T-cell (primary cell): ENCODE measurements at places on chromosomes 6 and 20. TPM values are rescaled to one million over a fixed set of nuclear protein-coding genes. Genes with fewer than 3 reads are reported as not detected.

DNA sequence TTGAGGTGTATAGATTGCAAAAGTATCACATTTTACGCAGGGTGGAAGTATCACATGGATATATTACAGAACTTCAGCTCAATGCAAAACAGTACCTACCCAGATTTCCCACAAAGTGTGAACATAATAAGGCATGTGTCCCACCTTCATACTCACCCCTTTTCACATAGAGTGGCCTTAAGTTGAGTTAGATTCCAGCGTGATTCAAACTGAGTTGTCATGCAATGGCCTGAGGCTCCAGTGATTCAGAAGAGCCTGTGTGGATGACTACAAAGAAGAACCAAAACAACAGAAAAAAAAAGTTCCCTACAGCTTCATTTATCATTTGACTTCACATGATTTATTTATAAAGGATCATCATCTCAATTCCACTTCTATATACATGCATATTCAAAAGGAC lies 309.7 kb downstream of the SLC35F1 start:
- no peak overlapping the region for H3K27ac ChIP-seq
- no peaks in the 10 kb centered on the region for H3K36me3 ChIP-seq
- no peaks in the 10 kb centered on the region for H3K27me3 ChIP-seq
- no peak overlapping the region for H3K4me3 ChIP-seq

GRCh38 chr6:21748343-21749056 lies 154.9 kb downstream of the SOX4 start:
- no peaks in the 10 kb centered on the region for H3K4me1 ChIP-seq
- no peaks in the 10 kb centered on the region for H3K36me3 ChIP-seq
- no peak overlapping the region for H3K27ac ChIP-seq
- H3K4me3 ChIP-seq: no peak overlapping the region
- no peaks in the 10 kb centered on the region for H3K27me3 ChIP-seq

- no peak overlapping the region for H3K4me3 ChIP-seq
- peaks cover 6% of the 10 kb centered on the region for H3K27me3 ChIP-seq
- no peak for DNase-seq
- no peaks in the 10 kb centered on the region for H3K36me3 ChIP-seq
- no peaks in the 10 kb centered on the region for H3K4me1 ChIP-seq
Observed at GRCh38 chr6:40882323-40882997, 156.6 kb downstream of the UNC5CL start.

PPP1R16B gene
- 50.2 TPM for total RNA-seq

- H3K4me3 ChIP-seq: no peak overlapping the region
- H3K4me1 ChIP-seq: peaks cover 19% of the 10 kb centered on the region
- H3K27me3 ChIP-seq: no peaks in the 10 kb centered on the region
- no peak for DNase-seq
Observed at GRCh38 chr6:41717392-41717736, 18.0 kb downstream of the TFEB start.

DNA sequence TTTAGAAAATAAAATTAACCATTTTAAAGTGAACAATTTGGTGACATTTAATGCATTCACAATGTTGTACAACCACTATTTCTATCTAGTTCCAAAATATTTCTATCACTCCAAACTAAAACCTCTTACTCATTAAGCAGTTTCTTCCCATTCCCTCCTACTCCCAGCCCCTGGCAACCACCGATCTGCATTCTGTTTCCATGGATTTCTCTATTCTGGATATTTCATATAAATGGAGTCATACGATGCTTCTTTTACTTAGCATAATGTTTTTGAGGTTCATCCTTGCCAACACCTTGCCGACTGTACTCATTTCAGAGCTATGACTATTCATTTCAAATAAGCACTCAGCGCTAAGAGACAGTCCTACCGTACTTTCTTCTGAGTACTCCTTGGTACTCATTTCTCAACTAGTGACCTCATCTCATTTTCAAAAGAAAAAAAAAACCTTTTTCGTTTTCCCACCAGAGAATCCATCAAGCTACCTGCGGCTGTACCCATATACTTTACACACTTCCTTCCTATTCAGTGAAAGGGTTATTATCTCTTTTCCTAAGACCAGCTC lies 259.2 kb downstream of the UTRN start:
- H3K36me3 ChIP-seq: no peaks in the 10 kb centered on the region
- H3K27me3 ChIP-seq: no peaks in the 10 kb centered on the region
- no peaks in the 10 kb centered on the region for H3K4me1 ChIP-seq
- no peak overlapping the region for H3K27ac ChIP-seq
- no peak overlapping the region for H3K4me3 ChIP-seq

TRIM10 gene
- total RNA-seq: not detected

DNA sequence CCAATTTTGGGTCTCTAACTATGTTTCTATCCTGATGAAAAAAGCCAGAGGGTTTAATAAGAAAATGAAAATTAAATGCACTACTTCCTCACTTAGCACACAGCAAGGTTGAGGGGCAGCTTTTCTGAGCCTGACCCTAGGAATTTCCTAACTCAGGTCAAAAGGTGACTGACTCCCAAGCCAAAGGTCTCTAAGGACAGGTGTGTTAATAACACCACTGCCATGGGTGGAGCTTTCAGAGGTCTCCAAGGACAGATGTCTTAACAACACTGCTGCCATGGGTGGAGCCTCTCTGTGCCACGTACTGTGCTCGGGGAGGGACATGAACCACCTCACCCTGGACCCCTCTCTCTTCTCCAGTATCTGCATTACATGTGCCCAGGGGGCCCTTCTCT lies 339.2 kb downstream of the PRKN start:
- no peaks in the 10 kb centered on the region for H3K36me3 ChIP-seq
- H3K4me1 ChIP-seq: no peaks in the 10 kb centered on the region
- H3K27ac ChIP-seq: no peak overlapping the region
- no peaks in the 10 kb centered on the region for H3K27me3 ChIP-seq
- DNase-seq: no peak
